ENCODE measurements at places on chromosomes 12 and 14.

DNA sequence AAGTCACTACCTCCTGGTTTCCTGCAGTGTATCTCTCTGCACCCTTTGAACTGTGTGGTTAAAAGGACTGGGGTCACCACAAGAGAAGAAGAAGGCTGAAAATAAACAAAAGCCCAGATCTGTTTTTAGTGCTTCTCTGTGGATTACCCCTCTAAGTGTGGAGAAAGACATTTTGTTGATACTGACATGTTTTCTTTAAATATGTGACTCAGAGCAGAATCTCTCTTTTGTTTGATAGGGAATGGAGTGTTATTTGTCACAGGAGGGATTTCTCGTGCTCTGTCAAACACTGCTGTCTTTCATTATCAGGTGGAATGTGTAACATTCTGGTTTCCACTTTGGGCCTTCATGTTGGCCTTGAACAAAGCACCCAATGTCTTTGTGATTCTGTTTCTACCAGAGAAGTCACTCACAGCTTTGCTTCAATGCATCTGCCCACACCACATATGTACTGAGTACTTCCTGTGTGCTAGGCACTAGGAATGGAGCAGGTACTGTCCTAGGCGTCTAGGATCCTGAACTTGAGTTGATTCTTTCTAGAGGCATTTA, 82.1 kb downstream of the PLXNC1 start:
- DNase-seq, result no peak

GRCh38 chr12:49092816-49093406, 1.7 kb downstream of the DHH start:
- no peak for DNase-seq

DNA sequence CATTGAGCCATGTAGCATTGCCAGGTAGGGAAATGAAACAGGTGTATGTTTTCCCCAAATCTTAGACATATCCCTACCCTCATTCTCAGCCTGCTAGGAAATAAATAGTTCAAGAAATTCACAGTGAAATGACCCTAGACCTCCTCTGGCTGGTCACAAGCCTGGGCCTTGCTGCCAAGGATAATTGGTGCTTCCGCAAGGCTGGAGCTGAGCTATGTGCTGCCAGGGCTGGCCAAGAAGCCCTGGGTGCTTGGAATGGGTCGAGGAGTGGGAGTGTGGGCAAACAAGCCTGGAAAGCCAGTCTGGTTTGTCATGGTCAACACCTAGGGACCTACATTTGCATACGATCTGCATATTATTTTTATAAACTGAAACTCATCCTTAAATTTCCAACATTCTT, 31.3 kb upstream of the SLC10A1 start:
- DNase-seq, result no peak

- DNase-seq, result no peak
Measured at GRCh38 chr12:88579601-88580050, 645 bp downstream of the KITLG start.

- DNase-seq, result no peak
Measured at GRCh38 chr12:53255996-53256395, 12.1 kb upstream of the ESPL1 start.

DNA sequence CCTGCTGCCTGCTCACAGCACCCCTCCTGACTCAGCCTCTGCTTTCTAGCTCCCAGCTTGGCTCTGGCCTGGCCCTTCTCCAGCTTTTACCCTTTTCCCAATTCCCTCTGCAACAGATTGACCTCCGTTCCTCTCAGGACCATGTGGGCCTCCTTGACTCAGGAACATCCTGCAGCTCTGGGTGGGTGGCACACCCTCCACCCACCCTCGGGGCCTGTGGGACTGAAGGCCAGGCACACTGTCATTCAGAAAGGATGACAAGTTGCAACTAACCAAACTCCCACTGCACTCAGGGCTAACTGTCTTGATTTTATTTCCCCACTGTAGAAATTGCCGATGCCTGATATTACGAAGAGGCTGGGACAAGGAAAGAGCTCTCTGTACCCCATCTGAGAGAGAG, 59.4 kb downstream of the HELB start:
- DNase-seq, result no peak

- DNase-seq, result no peak
Measured at GRCh38 chr14:57811998-57812546, 53.8 kb downstream of the SLC35F4 start.

DNA sequence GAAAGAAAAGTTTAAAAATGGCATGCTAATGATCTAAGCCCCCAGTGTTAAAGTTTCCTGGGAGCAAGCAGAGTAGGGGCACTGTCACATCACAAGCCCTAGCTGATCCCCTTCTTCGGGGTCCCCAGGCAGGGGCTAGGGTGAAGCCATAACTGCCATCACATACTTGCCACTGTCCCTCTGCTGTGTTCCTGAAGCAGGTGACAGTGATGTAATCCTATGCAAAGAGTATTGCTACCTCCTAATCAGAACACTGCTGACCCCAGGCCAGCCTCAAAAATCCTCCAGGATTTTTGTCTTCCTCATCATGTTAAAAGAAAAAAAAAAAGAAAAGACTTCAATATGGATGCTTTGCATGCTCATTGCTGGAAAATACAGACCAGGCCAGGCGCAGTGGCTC, 1.2 kb upstream of the RFC5 start:
- no peak for DNase-seq

- no peak for DNase-seq
Measured at GRCh38 chr12:44921736-44922135, 45.6 kb upstream of the NELL2 start.

DNA sequence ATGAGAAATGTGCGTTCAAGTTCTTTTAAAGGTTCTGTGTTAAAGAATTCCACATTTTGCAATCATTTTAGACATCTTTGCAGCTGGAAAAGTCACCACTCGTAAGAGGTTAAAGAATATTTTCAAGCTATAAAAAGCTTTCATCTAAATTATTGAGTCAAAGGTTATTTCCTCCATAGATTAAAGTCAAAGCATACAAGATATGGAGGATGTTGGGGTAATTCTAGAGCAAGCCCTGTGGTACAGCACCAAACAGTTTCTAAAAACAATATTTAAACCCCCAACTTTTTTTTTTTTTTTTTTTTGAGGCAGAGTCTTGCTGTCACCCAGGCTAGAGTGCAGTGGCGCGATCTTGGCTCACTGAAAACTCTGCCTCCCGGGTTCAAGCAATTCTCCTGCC, 1299.8 kb upstream of the TMEM132C start:
- DNase-seq, result no peak

GRCh38 chr12:55250944-55251343, 6.5 kb downstream of the OR6C74 start:
- no peak for DNase-seq

- DNase-seq, result no peak
Measured at GRCh38 chr14:24416254-24416931, 13.1 kb downstream of the CBLN3 start.

DNA sequence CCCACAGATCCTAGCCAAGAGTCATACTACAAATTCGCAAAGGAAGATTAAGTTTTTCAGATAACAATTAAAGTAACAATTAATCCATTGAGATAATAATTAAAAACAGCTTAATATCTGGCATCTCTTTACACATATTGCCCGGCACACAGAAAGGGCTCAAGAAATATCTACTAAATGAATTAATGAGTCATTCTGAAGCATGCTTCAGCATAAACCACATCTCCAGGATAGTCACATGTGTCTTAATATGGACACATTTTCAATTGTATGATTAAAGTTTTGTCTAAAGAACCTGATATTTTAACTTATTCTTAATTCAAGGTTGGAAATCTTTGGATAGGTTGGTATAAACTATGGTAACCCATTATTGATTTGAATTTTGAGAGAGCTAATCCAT, 9.6 kb downstream of the ITPR2 start:
- DNase-seq, result no peak

DNA sequence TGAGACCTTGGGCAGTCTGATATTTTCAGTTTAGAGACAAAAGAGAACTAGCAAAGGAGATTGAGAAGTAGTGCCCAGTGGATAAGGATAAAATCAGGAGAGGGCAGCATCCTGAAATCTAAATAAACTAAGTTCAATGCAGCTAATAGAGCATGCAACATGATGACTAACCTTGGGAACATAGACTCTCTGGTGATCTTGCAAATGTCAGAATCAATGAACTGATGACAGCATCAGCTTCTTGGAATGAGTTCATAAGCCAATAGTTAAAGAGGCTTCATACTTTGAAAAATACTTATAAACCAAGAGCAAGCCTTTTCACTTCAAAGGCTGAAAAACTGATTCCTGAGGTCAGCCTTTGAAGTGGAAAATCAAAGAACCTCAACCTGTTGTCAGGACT, 8.2 kb downstream of the TAS2R19 start:
- peak; percentile 2 for DNase-seq

DNA sequence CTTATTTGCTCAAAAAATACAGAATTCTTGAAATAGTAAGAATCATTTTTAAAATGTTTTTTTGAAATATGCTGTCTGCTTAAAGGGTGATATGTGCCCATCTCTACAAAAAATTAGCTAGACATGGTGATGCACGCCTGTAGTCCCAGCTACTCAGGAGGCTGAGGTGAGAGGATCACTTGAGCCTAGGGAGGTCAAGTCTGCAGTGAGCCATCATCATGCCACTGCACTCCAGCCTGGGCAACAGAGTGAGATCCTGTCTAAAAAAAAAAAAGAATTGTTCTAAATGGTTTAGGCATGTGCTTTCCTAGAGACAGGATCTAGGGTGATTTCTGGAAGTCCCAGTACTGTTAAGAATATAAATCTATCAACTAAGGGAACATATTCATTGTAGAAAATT, 75.6 kb upstream of the HECTD1 start:
- DNase-seq, result no peak

GRCh38 chr12:57615637-57616036, 4.4 kb downstream of the ARHGEF25 start:
- DNase-seq, result no peak

- no peak for DNase-seq
Measured at GRCh38 chr14:89748004-89748403, 206.5 kb downstream of the EFCAB11 start.

GRCh38 chr12:100128512-100128908, 14.2 kb downstream of the BLTP3B start:
- DNase-seq, result no peak

- no peak for DNase-seq
Measured at GRCh38 chr12:66823857-66824570, 145.1 kb upstream of the GRIP1 start.

DNA sequence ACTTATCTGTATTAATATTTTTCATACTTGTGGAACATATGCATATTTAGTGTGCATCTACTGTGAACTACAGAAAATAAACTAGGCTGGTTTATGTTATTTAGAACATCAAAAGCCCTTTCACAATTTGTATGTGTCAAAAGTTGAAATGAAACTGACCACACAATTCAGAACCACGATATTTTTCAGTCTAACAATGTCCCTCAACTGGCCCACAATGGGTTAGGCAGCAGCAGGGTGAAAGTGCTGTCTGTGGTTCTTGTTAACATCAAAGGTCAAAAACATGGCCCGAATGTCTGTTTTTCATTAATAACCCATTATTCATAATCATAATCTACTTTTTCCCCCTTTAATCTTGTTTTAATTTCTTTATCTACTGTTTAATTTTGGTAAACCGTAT, 559.9 kb upstream of the ATP2B1 start:
- DNase-seq, result no peak

- no peak for DNase-seq
Measured at GRCh38 chr14:36820111-36820709, 158.6 kb downstream of the PAX9 start.

- no peak for DNase-seq
Measured at GRCh38 chr12:17296882-17297281, 690.9 kb upstream of the LMO3 start.

DNA sequence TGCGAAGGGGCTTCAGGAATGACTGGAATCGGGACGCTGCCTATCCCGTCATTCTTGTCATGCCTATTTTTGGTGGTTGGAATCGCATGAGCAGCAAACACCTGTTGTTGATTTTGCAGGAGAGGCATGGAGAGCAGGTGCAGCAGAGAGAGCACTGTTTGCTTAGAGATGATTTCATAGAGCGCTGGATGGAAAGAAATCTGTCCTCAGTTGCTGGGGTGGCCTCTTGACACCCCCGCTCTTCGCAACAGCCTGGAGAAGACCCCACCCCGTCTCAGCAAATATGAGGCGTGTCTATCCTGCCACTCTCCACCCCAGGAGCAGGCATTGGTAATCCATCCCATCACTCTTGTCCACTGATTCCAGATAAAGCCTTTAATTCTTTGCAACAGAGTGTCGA, 19.3 kb upstream of the NCOR2 start:
- DNase-seq, result no peak

DNA sequence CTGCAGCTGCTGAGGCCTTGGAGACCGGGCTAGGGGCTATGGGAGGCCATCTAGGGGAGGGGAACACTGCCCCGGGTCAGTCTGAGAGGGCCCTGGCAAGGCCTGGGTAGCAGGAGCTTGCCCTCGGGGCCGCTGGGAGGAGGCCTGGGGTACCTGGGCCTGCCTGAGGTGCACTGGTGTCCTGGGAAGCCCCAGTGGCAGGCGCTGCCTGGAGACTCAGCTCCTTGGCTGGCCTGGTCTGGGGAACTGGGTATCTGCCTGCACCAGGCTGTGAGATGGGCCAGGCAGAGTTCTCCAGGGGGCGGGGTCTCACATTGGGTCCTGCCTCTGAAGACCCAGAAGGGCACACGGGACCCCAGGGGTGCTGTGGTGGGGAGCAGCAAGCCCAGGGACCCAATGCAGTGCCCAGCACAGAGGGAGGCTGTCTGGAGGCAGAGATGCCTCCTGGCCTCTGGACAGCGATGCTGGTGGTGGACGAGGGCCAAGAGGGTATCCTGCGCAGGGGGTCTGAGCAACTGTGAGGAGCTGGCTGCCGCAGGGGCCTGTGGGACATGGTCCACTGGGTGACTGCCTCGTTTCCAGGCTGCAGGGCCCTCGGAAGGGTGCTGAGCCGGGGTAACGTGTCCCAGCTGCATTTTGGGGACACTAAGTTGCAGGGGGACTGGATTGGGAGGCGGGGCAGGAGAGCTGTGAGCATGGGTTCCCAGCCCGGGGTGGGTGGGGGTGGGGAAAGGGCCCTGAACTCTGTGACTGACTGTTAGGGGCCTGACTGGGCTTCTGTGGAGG, 7.4 kb upstream of the MTA1 start:
- no peak for DNase-seq

DNA sequence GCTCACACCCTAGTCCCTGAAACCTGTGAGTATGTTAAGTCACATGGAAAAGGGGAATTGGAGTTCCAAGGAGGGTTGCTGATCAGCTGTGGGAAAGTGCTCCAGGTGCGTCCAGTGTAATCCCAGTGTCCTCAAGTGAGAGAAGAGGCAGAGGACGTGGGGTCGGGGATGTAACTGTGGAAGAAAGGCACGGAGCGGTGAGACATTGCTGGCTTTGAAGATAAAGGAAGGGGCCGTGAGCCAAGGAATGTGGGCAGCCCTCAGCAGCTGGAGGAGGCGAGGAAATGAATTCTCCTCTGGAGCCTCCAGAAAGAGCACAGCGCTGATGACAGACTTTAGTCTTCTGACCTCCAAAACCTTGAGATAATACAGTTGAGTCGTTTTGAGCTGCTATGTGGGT, 191.6 kb upstream of the TMEM132C start:
- no peak for DNase-seq

GRCh38 chr12:130827432-130827831, 11.6 kb downstream of the STX2 start:
- no peak for DNase-seq

- DNase-seq, result no peak
Measured at GRCh38 chr12:67519484-67520433, 128.8 kb upstream of the DYRK2 start.

All from GM04504 (cell line).